Upper lobe of right lung (tissue), 1 donor: ENCODE measurements at places on chromosomes 3 and 15. TPM values are rescaled to one million over a fixed set of nuclear protein-coding genes. Genes with fewer than 3 reads are reported as not detected.

The POC1A gene
- total RNA-seq: 2.5 TPM

DNA sequence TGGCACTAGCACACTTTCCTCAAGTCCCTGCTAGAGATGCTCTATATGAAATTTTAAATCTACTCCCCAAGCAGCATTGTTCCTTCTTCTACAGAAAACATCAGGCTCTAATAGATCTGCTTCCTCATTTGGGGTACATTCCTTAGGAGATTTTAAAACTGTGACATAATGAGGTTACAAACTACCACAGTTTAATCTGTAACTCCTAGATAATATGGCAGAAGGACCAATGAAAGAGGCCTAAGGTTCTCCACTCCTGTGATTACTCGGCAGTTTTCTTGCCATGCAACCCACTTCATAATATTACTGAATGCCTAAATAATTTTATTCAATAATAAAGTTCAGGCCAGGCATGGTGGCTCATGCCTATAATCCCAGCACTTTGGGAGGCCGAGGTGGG, 16.1 kb downstream of the ZNF106 start:
- no peak for DNase-seq

- no peak for DNase-seq
Measured at GRCh38 chr3:138082085-138082991, 33.1 kb downstream of the DZIP1L start.

DNA sequence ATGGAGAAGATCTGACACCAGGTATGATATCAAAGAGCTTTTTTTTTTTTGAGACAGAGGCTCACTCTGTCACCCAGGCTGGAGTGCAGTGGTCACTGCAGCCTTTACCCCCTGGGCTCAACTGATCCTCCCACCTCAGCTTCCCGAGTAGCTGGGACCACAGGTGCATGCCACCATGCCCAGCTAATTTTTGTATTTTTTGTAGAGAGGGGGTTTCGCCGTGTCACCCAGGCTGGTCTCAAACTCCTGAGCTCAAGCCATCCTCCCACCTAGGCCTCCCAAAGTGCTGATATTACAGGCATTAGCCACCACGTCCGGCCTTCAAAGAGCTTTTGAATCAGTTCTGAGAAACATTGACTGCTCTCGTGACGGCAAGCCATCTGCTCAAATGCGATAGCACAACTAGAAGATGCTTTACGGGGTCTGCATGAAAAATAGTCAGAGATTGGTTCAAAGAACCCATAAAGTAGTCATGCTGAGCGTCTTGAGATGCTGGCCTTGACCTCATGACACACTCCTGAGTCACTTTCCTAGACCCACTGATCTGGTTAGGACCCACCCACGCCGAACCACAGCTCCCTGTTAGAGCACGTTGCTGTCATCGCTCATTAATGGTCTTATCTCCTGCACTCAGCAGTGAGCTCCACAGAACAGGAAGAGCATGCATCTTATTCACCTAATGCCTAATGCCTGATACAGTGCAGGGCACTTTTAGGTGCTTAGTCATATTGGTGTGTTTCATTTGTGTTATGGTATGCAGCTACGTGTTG, 57.0 kb upstream of the NR2F2 start:
- DNase-seq: no peak

GRCh38 chr3:127640042-127640355, 11.0 kb downstream of the PODXL2 start:
- DNase-seq: no peak

The CELF6 gene
- 5.4 TPM for total RNA-seq

The EFCC1 gene
- total RNA-seq: 17.2 TPM

GRCh38 chr15:91915576-91915975, 62.1 kb downstream of the SLCO3A1 start:
- DNase-seq: no peak

DNA sequence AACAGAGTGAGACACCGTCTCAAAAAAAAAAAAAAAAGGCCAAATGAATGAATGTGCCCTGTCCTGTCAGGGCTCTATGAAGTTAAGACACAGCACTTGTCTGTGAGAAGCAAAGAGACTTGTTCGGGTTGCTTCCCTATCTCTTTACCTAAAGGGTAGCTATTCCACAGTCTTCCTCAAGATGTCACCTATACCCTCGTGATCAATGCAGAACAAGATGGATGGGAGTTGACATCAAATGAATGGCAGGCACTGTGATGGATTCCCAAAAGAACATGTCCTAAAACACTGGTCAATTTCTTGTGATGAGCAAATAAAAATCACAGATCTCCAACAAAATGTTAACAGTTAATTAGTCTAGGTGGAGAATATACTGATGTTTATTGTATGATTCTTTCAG, 9.5 kb downstream of the TADA3 start:
- DNase-seq: no peak

- DNase-seq: no peak
Measured at GRCh38 chr3:169613053-169613803, 50.3 kb downstream of the MECOM start.

DNA sequence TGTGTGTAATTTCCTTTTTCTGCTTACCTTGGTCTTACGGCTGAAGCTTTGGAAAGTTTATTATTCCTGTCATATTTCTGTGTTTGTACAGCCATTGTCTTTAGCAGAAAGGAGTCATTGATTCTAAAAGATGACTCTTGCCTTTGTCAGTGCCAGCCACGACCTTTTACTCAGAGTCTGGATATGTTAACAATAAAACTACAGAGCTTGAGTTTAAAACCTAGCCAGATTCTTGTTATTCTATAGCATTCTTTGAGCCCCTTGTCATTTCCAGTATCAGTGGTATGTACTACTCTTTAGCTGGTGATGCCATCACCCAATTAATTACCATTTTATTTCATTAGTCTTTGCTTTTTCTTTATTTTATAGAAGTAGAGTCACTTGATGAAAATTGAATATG, 142.4 kb downstream of the TCF12 start:
- DNase-seq: no peak

The ITIH1 gene
- total RNA-seq: not detected

DNA sequence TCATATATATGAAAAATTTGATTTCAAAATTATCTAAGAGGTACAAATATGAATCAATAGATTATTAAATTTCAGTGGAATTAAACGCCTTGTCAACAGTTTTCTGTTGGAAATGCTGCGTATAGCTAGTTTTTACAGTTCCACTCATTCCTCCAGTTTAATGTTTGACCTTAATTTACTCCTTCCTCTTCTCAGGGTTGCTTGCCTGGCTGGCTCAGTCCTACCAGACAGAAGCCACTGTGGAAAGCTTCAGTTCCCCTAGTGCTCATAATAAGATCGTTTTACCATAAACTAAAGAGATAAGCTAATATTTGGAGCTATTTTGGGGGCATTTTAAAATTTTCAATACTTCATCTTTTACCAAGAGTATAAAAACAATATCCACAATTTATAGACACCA, 22.8 kb downstream of the EMC7 start:
- no peak for DNase-seq

The GRAMD2A gene
- total RNA-seq: 27.4 TPM

The RETNLB gene
- not detected for total RNA-seq

GRCh38 chr3:117479095-117479494, 769.5 kb downstream of the TUSC7 start:
- DNase-seq: no peak

DNA sequence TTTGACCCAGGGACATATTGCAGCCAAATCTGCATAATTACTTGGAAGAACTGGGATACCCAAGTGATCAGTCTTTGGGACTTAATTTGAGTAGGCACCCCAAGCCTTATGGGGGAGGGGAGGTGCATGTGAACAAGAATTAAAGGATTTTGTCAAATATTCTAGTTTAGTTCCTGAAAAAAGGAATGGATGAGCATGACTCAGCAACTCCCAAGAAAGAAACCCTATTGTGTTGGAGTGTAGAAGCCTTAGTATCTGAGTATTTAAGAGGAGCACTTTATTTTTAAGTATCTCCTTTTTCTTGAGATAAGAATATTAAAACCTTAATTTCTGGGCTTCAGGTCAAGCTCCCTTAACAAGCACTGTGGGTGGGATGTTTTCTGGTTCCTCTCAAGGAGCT, 222.4 kb downstream of the CD47 start:
- no peak for DNase-seq

The ALPK3 gene
- total RNA-seq: 21.0 TPM

DNA sequence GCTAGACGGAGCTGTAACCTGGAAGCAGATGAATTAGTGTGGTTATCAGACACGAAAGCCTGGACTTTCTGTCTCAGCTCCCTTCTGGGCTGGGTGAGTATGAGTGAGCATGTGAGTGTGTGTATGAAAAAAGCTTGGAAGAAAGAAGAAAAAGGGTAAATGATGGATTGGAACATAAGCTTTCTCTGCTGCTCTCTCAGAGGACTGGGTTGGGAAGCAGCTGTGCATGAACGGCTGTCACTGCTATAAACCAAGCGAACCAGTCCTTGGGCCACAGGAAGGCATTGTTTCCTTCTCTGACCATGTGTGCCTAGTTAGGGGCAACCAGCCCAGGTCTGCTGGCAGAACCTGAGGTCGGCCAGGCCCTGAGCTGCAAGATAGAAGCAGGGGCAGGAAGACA, 37.0 kb downstream of the UMPS start:
- no peak for DNase-seq

DNA sequence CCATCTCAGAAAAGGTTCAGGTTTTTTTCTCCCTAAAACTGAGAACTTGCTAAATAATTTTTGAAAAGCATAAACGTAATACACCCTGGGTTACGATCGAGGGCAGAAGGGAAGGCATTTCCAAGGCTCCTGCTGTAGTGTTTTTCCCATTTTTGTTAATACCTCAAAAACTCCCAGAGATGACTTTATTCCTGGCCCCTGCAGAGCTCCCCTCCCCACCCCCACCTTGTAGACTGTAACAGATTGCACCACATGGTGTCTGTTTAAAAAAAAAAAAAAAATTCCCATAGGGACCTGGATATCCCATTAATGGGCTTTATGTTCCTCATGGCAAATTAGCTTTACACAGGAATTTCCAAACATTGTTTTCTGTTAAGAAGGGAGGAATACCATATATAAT, 38.2 kb downstream of the FEZF2 start:
- DNase-seq: no peak

DNA sequence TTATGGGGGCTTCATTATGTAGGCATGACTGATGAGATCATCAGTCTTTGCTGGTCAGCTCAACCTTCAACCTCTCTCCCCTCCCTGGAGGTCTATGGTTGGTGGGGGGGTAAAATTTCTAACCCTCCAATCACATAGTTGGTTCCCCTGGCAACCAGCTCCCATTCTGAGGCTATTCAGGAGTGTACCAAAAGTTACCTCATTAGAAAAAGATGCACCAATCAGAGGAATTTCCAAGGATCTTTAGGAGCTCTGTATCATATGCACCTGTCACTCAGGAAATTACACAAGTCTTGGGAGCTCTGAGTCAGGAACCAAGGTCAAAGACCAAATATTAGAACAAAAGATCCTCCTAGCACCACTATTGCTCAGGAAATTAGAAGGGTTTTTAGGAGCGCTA, 21.4 kb upstream of the LEO1 start:
- DNase-seq: no peak

DNA sequence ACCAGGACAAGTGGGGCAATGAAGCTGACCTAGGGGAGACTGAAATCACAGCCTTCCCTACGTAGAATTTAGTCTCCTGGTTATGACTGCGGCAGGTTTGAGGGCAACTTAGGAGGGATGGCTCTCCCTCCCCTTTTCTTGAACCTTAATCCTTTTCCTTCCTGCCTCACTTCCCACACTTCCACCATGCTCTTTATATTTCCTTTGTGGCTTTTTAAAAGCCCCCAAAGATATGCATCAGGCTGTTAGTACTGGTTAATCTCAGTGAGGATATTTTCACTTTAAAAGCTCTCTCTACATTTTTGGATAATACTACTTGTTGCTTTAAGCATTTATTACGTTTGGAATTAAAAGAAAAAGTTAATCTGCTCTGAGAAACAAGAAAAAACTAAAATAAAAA, 339.2 kb downstream of the SOX2 start:
- no peak for DNase-seq

GRCh38 chr15:55993804-55994560, 570 bp upstream of the NEDD4 start:
- no peak for DNase-seq

The MYZAP gene
- 30.9 TPM for total RNA-seq

DNA sequence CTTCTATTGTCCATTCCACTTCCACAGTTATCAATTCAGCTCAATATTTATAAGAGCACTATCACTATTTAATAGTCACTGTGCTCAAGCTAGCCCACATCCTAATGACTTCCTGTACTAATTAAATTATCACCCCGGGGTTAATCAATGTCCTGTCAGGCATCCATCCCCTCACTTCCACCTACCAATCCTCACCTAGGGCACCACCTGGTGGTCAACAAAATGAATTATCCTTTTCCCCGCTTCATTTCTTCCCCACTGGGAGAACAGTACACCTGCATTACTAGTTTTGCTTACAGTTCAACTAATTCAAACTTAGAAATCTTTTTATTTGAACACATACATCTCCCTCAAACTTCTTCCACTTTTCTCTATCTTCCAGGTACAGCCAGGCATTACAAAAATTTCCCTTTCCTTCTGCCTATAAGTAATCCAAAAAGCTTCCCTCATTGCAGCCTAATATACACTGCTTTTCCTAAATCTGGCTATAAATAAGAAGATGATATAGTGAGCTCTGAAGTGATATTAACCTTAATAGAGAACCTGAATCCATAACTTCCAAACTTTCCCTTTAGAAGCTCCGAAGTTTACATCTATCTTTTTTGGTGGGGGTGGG, 68.5 kb downstream of the TMCC1 start:
- DNase-seq: no peak
